ENCODE measurements at places on chromosomes 6 and 20.

GRCh38 chr6:36608788-36609563, 14.8 kb downstream of the SRSF3 start:
- H3K36me3 ChIP-seq: peaks cover 98% of the 10 kb centered on the region
- no peaks in the 10 kb centered on the region for H3K27me3 ChIP-seq
- no peak overlapping the region for H3K27ac ChIP-seq
- H3K4me1 ChIP-seq: no peaks in the 10 kb centered on the region
- no peak for DNase-seq

- no peaks in the 10 kb centered on the region for H3K4me1 ChIP-seq
- no peaks in the 10 kb centered on the region for H3K36me3 ChIP-seq
- H3K27me3 ChIP-seq: no peaks in the 10 kb centered on the region
- H3K4me3 ChIP-seq: no peak overlapping the region
Measured at GRCh38 chr6:135108692-135109091, 54.1 kb upstream of the HBS1L start.

- H3K4me3 ChIP-seq: no peak overlapping the region
- H3K27me3 ChIP-seq: no peaks in the 10 kb centered on the region
- H3K27ac ChIP-seq: no peak overlapping the region
- peaks cover 23% of the 10 kb centered on the region for H3K4me1 ChIP-seq
- DNase-seq: no peak
Measured at GRCh38 chr6:43814865-43815264, 44.9 kb downstream of the VEGFA start.

DNA sequence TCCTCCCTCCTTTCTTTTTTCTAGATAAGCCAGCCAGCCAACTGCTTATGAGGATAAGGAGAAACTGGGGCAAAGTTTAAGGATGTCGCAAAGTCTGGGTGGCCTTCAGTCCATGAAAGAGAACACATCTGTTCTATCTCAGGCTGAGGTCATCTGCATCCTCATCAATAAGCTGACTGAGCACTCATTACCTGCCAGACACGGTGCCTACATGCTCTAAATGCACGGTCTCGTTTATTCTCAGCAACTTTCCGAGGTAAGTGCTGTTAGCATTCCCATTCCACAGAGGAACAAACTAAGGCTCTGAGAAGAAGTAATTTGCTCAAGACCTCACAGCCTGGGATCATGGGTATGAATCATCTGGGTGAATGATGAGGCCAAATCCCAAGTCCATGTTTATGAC, 133.1 kb downstream of the BCAS1 start:
- peaks cover 93% of the 10 kb centered on the region for H3K4me1 ChIP-seq
- no peaks in the 10 kb centered on the region for H3K27me3 ChIP-seq
- no peaks in the 10 kb centered on the region for H3K36me3 ChIP-seq
- peak; percentile 63 for DNase-seq

DNA sequence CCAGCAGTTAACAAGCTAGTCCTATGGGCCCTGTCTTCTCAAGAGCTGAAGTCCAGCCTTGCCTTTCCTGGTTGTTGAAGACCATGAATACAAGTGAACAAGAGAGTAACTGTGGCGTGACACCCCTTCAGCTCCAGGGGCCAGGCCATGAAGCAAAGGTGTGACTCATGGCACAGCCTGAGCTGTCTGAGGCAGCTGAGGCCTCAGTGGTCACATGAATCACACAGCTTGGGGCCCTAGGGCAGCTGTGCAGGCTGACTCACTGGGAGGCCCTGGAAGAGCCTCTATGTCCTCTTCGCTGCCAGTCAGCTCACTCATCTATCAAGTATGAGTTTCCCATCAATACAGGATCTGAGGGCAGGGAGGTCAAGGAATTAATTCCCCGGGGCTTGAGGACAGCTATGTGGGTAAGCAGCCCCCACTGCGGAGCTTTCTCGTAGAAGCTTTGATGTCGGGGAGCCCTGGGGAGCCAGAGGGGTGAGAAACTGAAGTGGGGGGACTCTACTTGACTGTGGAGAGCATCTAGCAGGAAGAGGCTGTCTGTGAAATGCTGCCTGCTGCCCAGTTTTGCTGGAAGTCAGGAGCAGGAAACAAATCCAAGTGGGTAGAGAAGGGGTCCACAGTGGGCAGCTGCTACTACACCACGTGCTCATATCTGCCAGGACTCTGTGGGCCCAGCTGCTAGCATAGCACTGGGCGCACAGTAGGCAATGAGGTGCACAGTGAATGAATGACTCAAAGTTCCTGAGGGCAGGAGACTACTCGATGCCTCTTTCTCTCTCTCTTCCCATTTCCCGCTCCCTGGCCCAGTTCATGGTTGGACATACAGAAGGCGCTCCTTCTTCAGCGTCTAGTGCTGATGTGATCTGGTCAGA, 13.7 kb upstream of the FAM83C start:
- H3K27ac ChIP-seq: no peak overlapping the region
- no peaks in the 10 kb centered on the region for H3K27me3 ChIP-seq
- peaks cover 46% of the 10 kb centered on the region for H3K36me3 ChIP-seq
- H3K4me3 ChIP-seq: no peak overlapping the region

DNA sequence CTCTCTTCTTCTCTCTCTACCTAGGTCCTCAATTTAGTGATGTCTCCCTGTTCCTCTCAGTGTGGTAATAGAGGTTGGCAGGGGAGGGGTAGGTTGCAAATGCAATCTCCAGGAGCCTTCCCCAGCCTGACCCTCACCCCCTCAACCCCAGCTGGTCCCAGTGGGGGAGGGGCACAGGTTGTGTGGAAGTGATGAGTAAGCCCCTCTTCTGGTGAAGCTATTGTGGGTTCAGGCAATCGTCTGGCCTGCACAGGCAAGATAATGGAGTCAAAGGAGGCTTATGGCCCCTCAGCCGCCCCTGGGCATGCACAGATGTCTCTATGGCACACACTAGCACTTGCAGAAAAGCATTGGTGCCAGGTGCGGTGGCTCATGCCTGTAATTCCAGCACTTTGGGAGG, 10.8 kb upstream of the ADA start:
- no peaks in the 10 kb centered on the region for H3K36me3 ChIP-seq
- no peaks in the 10 kb centered on the region for H3K27me3 ChIP-seq
- no peak overlapping the region for H3K27ac ChIP-seq

- H3K27me3 ChIP-seq: no peaks in the 10 kb centered on the region
- H3K27ac ChIP-seq: no peak overlapping the region
- no peaks in the 10 kb centered on the region for H3K36me3 ChIP-seq
- H3K4me3 ChIP-seq: no peak overlapping the region
- no peak for DNase-seq
Measured at GRCh38 chr6:34020807-34021553, 124.9 kb downstream of the GRM4 start.

GRCh38 chr6:722077-722524, 29.2 kb upstream of the EXOC2 start:
- no peak overlapping the region for H3K4me3 ChIP-seq
- peaks cover 7% of the 10 kb centered on the region for H3K4me1 ChIP-seq
- peaks cover 3% of the 10 kb centered on the region for H3K27me3 ChIP-seq
- H3K27ac ChIP-seq: no peak overlapping the region
- DNase-seq: peak; percentile 51

GRCh38 chr6:42890311-42891198, 11.1 kb downstream of the RPL7L1 start:
- peak overlapping the region; percentile 91 for H3K27ac ChIP-seq
- peak overlapping the region; percentile 98 for H3K4me3 ChIP-seq
- H3K27me3 ChIP-seq: no peaks in the 10 kb centered on the region
- H3K4me1 ChIP-seq: peaks cover 36% of the 10 kb centered on the region

GRCh38 chr20:36775196-36775595, 1.6 kb upstream of the DSN1 start:
- no peak for DNase-seq
- no peaks in the 10 kb centered on the region for H3K36me3 ChIP-seq
- H3K4me3 ChIP-seq: no peak overlapping the region
- no peak overlapping the region for H3K27ac ChIP-seq

DNA sequence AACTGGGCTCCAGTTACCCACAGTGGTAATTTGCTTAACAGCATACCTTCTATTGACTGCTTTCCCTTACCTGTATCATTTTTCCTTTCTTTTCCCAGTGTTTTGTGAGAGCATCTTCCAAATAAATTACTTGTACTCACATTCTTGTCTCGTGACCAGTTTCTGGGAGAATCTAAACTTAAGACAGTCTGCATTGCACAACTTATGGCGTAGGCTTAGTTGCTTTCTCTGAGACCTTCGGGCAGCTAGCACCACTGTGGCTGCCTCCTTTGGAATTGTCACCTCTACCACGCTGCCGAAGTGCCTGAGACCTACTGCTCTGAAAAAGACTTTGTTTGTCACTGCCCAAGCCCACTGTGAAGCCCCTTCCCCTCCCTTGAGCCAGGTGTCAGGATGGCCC, 188.1 kb upstream of the BMP2 start:
- no peaks in the 10 kb centered on the region for H3K4me1 ChIP-seq
- H3K27ac ChIP-seq: no peak overlapping the region
- no peaks in the 10 kb centered on the region for H3K27me3 ChIP-seq
- H3K4me3 ChIP-seq: no peak overlapping the region
- no peak for DNase-seq
- H3K36me3 ChIP-seq: no peaks in the 10 kb centered on the region

- H3K4me1 ChIP-seq: no peaks in the 10 kb centered on the region
- no peaks in the 10 kb centered on the region for H3K27me3 ChIP-seq
- H3K27ac ChIP-seq: no peak overlapping the region
- DNase-seq: no peak
- no peak overlapping the region for H3K4me3 ChIP-seq
Measured at GRCh38 chr6:150492941-150493340, 106.7 kb upstream of the PLEKHG1 start.

DNA sequence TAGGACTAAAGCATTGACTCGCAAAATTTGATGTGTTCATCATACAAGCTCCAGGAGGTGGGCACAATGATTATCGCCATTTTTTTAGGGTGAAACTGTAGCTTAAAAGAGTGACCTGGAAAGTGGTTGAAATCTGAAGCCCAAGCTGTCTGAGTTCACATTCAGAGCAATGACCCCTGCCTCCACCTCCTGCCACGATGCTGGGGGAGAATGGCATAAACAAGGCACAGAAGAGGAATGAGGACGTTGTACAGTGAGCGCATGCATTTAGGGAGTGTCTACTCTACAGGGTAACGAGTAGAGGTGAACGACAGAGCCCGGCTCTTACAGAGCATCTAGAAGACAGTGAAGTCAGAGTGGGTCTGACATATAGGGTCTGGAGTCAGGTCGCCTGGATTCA, 37.2 kb downstream of the CNKSR3 start:
- no peaks in the 10 kb centered on the region for H3K36me3 ChIP-seq
- DNase-seq: no peak
- H3K4me3 ChIP-seq: no peak overlapping the region
- no peaks in the 10 kb centered on the region for H3K27me3 ChIP-seq
- no peak overlapping the region for H3K27ac ChIP-seq

DNA sequence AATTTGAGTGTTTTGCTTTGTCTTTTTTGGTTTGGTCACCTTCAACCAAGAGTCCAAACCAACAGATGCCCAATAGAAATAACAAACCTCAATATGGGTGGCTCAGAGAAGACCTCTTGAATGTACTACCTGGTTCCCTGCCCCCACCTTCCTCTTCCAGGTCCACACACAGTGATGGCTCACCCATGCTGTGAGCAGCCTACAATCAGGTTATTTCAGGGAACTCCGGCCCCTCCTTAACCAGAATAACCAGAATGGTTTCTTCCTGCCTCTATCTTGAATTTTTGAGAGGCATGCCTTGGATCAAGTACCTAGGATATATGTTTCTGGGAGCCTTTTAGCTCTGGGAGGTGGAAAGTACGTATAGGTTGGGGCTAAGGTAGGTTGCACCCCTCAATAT, 327.1 kb upstream of the PRDM1 start:
- DNase-seq: no peak
- no peaks in the 10 kb centered on the region for H3K36me3 ChIP-seq
- H3K27ac ChIP-seq: no peak overlapping the region
- H3K4me3 ChIP-seq: no peak overlapping the region

- no peaks in the 10 kb centered on the region for H3K27me3 ChIP-seq
- H3K27ac ChIP-seq: no peak overlapping the region
- no peak overlapping the region for H3K4me3 ChIP-seq
- no peak for DNase-seq
Measured at GRCh38 chr20:35151736-35152135, 4.6 kb upstream of the EDEM2 start.

GRCh38 chr6:90251295-90251992, 45.2 kb downstream of the BACH2 start:
- no peak overlapping the region for H3K27ac ChIP-seq
- H3K4me3 ChIP-seq: no peak overlapping the region
- DNase-seq: no peak
- no peaks in the 10 kb centered on the region for H3K27me3 ChIP-seq
- no peaks in the 10 kb centered on the region for H3K4me1 ChIP-seq

DNA sequence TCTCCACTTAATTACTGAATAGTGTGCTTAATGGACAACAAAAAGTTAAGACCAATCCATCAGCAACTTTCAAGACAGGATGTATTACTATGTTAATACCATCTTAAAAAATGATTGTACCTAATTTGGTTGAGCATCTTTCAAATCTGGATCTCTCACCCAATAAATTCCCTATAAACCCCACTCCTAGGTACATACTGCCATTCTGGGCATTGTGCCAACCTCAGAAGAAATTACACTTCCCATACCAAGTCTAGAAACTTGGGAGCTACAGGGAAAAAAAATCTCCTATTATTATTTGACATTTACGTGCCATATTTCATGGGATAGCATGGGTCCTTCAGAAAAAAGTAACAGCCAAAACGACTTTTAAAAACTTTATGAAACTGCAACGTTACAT, 5.1 kb downstream of the SYNCRIP start:
- DNase-seq: no peak
- no peak overlapping the region for H3K4me3 ChIP-seq
- peaks cover 83% of the 10 kb centered on the region for H3K36me3 ChIP-seq
- peaks cover 16% of the 10 kb centered on the region for H3K4me1 ChIP-seq
- H3K27ac ChIP-seq: no peak overlapping the region
- no peaks in the 10 kb centered on the region for H3K27me3 ChIP-seq

GRCh38 chr6:41713159-41713649, 22.2 kb downstream of the TFEB start:
- peaks cover 5% of the 10 kb centered on the region for H3K36me3 ChIP-seq
- H3K27ac ChIP-seq: peak overlapping the region; percentile 55
- no peak for DNase-seq
- peaks cover 66% of the 10 kb centered on the region for H3K4me1 ChIP-seq
- H3K27me3 ChIP-seq: no peaks in the 10 kb centered on the region

- no peak overlapping the region for H3K4me3 ChIP-seq
- peaks cover 57% of the 10 kb centered on the region for H3K36me3 ChIP-seq
- H3K4me1 ChIP-seq: peaks cover 16% of the 10 kb centered on the region
- no peak for DNase-seq
- H3K27me3 ChIP-seq: no peaks in the 10 kb centered on the region
Measured at GRCh38 chr20:38752029-38752428, 3.8 kb downstream of the ACTR5 start.

GRCh38 chr6:147551976-147552375, 43.5 kb downstream of the SAMD5 start:
- no peak overlapping the region for H3K4me3 ChIP-seq
- no peaks in the 10 kb centered on the region for H3K27me3 ChIP-seq
- H3K27ac ChIP-seq: no peak overlapping the region
- no peak for DNase-seq
- H3K4me1 ChIP-seq: no peaks in the 10 kb centered on the region

- H3K4me1 ChIP-seq: peaks cover 6% of the 10 kb centered on the region
- DNase-seq: no peak
- H3K36me3 ChIP-seq: no peaks in the 10 kb centered on the region
- H3K27me3 ChIP-seq: no peaks in the 10 kb centered on the region
Measured at GRCh38 chr6:125821825-125822281, 31.1 kb downstream of the NCOA7 start.
